ENCODE measurements at places on chromosomes 6 and 20.
A peak's percentile ranks its signal among the peaks of the same experiment; 100 is the strongest.

GRCh38 chr20:33202451-33202850, 14.7 kb upstream of the BPIFA3 start:
- no peak for DNase-seq

DNA sequence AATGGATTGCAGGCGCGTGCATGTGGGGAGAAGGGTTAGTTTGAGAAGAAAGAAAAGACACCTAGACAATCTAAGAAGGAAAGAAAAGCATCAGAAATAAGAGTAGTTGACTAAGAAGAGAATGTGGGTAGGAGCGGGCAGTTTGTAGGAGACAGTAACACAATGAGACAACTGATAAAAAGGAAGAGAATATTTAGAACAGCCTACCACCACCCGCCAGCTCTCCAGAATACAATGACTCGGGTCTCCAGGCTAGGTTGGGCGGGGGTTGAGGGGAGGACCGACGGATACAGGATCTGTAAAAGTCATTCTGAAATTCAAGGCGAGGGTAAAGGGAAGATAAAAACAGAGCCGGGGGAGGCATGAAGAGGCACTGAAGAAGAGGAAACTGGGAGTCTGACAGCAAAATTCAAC, 712 bp downstream of the ABHD16A start:
- DNase-seq, result no peak

DNA sequence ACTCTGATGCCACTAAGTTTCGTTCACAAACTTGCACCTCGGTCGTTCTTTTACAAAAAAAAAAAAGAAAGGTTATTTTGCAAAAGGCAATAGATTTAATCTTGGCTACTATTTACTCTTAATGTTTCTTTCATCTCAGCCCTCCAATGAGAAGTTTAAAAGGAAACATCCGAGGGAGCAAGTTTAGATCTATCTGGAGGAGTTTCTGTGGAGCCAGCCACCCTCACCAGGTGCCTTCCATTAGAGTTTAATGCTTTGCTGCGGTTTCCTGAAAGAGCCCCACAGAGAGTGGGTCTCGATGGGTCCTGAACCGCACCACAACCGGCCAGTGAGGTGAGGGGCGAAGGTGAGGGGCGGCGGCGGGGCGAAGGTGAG, 632 bp downstream of the PRKN start:
- DNase-seq, result no peak

DNA sequence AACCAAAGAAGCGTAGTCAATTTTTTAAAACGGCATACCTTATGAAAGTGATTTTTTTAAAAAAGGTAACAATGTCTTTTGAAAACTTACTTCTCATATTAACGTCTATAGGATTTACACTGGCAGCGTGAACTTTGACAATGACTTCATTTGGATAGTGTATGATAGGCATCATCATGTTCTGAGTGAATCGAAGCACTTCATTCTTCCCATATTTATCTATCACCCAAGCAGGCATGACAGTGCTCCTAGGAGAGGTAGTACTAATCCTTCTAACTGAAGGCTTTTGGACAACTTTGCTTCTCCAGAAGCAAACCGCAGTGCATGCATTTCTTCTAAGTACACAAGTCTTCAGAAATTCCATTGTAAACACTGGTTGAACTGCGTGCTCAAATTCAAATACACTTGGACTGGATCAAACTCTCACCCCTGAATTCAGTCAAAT, 618 bp downstream of the RTN4IP1 start:
- DNase-seq, result no peak

DNA sequence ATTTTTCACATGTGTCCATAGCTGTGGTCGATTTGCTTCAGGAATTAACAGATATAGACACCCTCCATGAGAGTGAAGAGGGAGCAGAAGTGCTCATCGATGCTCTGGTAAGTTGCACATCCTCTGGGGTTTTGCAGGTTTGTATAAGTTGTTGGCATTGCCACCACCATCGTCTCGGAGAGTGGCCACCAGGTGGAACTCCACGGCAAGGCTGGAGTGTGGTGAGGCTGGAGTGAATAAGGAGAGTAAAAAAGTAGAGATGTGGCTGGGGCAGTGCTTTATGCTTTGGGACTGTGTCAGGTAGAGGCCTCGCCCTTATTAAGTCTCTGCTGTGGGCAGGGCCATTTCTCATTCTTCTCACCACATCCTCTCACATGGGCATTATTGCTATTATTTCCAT, 63.7 kb downstream of the CTNNBL1 start:
- peak; percentile 17 for DNase-seq

DNA sequence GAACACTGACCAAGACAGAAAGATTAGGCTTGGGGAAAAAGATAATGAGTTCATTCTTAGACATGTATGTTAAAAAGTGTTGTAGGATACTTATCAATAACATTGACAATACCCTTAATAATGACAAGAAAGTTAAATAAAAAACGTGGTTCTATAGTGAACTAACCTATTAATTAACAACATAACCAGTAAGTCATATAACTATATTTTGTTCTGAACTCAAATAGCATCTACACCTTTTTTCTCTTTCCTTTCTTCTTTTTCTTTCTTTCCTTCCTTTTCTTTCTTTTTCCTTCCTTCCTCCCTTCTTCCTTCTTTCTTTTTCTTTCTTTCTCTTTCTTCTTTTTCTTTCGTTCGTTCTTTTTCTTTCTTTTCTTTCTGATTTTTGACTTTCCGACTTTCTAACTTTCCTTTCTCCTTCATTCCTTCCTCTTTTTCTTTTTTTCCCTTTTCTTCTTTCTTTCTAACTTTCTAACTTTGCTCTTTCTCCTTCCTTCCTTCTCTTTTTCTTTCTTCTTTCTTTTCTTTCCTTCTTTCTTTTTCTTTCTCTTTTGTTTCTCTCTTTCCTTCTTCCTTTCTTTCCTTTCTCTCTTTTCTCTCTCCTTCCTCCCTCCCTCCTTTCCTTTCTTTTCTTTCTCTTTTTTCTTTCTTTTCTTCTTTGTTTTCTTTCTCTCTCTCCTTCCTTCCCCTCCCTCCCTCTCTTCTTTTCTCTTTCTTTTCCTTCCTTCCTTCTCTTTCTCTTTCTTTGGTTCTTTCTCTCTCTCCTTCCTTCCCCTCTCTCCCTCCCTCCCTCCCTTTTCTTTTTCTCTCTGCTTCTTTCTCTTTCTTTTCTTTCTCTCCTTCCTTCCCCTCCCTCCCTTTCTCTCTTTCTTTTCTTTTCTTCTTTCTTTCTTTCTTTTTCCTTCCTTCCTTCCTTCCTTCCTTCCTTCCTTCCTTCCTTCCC, 24.6 kb downstream of the PRSS35 start:
- DNase-seq, result no peak
